Germinal center (tissue), 1 donor: ENCODE measurements at places on chromosomes 12 and 14.

GRCh38 chr12:98758331-98758730 is 113.2 kb downstream of the APAF1 start:
- no peak for DNase-seq

DNA sequence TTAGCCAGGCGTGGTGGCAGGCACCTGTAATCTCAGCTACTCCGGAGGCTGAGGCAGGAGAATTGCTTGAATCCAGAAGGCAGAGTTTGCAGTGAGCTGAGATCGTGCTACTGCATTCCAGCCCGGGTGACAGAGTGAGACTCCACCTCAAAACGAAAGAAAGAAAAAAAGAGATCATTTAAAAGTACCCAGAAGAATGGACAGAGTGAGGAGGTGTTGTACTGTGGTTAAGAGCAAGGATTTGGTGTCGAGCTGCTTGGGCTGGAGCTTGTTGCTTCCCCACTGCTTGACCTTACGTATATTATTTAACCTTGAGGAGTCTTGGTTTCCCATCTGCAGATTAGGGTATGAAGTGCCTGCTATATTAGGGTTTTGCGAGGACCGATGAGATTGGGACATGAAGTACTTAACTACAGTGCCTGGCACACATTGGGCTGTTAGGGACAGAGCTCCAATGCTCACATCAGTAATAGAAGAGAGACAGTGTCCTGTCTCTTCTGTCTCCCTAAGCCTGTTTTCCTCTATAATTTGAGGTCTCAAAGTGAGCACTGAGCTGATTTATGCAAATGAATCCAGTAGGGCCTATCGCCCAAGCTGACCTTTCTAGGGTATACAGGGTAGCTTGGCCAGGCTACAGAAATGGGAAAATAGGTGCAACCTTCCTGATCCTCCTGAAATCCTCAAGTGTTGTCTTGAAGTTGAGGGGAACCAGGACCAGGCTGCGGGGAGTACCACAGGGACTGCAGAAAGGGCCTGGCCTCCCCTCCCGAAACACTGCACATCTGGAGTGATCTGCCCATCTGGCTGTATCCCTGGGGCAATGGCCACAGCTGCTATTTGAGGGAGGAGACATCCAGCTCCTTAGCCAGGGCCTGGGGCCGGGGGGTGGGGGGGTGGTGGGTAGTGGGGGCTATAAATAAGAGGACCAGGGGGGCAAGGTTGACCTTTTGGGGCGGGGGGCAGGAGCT is 8.6 kb upstream of the HDAC7 start:
- DNase-seq: no peak

GRCh38 chr14:62734831-62735230 is 310.4 kb downstream of the KCNH5 start:
- DNase-seq: no peak

GRCh38 chr12:122934722-122935121 is 31.5 kb downstream of the ABCB9 start:
- no peak for DNase-seq

GRCh38 chr12:111532751-111533150 is 66.4 kb downstream of the ATXN2 start:
- no peak for DNase-seq

DNA sequence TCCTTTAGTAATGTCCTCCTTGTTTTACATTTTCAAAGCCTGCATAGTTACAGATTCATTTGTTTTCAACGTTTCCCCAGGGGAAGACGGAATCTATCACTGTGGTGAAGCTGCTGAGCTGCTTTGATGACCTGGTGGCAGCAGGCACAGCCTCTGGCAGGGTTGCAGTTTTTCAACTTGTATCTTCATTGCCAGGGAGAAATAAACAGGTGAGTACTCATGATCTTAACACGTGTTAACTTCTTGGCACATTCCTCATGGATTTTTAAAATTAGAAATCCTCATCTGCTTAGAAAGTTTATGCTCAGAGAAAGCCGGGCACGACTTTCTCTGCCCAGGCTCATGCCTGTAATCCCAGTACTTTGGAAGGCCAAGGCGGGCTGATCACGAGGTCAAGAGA is 44.5 kb downstream of the TECPR2 start:
- no peak for DNase-seq

DNA sequence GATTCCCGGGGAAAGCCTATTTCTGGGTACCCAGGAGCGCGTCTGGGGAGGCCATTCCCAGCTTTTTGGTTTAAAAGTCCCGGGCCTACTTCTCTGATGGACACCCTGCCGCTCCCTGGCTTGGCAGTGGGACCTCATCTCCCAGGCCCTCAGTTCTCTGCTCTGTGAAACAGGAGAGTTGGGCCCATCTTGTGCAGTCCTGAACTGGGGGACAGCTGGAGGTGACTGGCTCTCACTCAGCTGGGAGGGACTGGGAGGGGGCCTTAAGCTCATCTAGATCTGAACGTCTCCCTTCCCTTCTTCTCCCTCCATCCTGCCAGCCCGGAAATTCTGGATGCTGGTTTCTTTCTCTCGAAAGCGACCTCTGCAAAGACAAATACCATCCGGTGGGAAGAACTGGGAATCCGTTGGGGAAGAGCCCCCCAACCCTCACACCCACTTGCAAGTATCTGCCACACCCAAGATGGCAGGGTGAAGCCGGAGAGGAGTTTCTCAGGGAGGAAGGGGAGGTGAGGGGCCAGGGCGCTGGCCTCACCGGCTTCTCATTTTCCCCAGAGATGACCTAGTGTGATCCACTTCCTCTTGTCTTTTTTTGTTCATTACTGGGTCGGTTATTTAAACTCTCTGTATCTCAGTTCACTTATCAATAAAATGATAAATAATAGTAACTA is 1.4 kb downstream of the RIN3 start:
- no peak for DNase-seq

GRCh38 chr12:11705010-11705409 is 55.5 kb downstream of the ETV6 start:
- no peak for DNase-seq

- no peak for DNase-seq
These were observed 2.3 kb downstream of the UBE3B start for GRCh38 chr12:109479761-109480160.
